NCI-H446 (cell line): ENCODE measurements at places on chromosomes 16 and 17.

DNA sequence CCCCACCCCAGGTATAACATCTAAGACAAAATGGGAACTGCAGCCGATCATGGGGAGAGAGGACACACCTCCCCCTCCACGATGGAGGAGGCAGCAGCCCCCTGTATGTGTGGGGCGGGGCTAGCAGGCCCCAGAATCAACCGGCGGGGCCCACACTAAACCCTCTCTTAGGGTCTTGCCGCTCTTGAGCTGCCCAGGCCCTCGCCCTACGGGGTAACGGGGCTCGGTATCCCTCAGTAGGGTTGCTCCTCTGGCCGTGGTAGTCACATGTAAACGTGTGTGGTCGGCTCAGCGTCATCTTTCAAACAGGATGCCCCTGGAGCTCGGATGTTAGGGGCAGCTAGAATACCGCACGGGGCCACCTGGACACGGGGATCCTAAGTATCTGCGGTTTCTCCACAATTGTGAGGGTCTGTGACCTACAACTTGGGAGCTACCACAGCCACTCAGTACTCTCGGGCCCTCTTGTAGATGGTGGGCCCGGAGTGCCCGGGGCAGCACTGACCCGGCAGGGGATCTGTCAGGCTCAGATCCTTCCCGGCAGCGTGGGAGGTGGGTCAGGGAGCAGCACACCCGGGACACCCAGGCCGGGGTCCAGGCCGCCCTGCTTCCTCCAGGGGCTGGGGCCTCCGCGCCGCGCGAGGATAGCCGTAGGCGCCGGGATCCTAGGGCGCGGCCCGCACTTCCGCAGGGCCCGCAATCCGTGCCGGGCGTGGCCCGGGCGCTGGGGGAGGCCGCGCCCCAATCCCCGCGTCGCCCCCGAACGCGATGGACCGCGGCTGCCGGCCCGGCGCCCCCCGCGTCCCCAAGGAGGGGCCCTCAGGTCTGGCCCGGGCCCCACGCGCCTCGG is 781 bp downstream of the ARHGDIA start:
- DNase-seq = peak; percentile 17

DNA sequence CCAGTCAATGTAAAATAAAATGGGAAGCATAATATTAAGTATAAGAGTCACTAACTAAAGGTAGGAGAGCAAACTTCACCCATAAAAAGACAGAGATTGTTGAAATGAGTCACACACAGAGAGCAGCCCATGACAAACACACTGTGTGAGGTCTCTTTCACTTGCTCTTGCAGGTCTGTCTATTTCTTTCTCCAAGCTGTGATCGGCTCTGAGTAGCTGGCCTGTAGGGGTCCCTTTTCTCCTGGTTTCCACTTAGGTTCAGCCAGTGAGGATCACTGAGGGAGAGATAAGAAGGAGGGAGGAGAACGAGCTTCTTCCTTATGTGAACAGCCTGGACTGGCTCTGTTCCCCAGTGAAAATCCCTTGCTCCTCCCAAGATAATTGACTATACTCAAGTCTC is 133.7 kb upstream of the HS3ST3A1 start:
- DNase-seq = no peak

DNA sequence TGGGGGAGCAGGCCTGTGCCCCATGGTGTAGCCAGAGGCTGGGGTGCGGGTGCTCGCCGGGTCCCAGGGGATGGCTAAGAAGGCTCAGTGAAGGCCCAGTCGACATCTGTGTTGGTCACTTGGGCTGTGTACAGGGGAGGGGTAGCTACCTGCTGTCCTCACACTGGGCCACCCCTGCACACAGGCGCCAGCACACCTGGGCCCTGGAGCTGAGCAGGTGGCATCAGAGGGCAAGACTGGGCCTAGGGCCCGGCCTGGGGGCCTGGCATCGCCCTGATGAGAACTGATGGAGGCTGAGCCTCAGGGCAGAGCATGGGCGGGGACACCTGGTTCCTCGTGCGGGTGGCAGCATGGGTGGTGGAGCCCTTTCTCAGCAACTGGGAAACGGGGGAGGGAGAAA is 870 bp upstream of the CTRB2 start:
- DNase-seq = no peak

- no peak for DNase-seq
Measured at GRCh38 chr16:608019-608418, 18.2 kb downstream of the RAB40C start.

DNA sequence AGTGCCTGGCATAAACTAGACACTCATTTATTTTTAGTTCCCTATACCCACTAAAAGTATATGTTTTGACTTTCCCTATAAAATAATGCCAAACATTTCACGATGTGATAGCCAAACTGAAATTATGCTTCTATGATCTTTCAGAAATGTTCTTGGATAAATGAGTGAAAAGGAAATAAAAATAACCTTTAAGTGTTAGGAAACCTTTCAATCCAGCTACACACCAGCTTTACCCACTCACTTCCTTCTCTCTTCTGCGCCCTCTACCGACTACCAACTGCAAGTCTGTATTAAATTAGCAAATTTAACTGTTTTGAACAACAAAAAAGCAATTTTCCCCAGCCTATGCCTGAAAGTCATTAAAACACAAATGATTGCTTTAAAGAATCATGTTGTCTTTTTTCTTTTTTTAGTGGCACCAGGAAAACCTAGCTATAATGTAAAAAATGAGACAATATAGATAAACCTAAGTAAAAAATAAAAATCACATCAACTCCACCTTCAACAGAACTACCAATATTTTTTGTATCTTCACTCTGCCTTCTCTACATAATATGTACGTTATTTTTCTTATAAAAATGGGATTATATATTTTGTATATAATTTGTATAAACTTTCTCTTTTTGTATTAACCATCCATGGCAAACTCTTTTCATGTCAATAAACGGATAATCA is 13.2 kb upstream of the TMEM100 start:
- no peak for DNase-seq

DNA sequence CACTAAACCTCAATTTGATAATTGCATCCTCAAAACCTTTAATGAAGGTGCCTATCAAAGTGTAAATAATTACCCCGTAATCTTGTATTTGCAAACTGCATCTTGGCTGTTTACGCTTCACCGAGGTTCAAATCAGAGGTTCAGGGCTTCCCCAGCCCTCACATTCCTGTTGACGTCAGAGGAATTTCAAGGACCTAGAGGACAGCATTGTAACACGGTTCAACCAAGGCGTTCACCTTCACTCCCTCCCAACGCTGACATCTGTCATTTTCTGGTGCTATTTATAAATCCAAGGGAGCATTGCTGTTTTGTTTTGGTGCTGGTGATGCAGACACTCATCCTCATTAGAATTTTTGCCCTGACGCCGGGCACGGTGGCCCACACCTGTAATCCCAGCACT is 691.6 kb upstream of the RBFOX1 start:
- no peak for DNase-seq

DNA sequence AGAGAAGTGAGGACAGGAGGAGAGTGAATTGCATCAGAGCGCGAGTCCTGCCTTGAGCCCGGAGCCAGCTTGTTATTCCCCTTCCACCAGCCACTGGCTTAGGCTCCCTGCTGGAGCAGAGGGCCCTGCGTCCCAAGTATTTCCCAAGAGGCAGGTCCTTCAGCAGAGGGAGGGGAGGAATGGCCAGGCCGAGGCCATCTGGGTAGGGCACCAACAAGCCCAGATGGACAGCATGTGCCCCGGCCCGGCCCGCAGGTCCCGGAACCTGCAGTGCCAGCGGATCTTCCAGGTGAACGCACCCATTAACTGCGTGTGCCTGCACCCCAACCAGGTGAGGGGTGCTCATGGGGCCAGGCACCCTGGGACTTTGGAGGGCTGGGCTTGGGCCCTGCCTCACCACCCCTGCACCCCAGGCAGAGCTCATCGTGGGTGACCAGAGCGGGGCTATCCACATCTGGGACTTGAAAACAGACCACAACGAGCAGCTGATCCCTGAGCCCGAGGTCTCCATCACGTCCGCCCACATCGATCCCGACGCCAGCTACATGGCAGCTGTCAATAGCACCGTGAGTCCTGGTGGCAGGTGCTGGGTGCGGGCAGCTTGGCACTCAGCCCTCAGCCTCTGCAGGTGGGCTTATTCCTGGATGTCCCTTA is 1.7 kb downstream of the MLST8 start:
- DNase-seq = no peak
